SK-N-DZ (cell line): ENCODE measurements at places on chromosomes 13 and 19.

DNA sequence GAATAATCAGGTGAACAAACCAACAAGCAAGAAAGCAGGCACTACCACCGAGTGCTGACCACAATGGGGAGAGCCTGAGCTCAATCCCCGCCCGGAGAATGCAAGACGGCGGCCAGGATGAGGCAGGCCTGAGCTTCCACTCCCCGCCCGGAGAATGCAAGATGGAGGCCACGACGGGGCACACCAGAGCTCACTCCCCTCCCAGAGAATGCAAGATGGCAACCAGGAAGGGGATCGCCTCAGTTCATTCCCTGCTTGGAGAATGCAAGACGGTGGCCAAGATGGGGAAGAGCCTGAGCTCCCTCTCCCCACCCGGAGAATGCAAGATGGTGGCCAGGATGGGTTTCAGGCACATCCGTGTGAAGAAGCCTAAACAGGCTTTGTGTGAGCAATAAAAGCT lies 24.7 kb upstream of the MIER2 start:
- no peak for DNase-seq

DNA sequence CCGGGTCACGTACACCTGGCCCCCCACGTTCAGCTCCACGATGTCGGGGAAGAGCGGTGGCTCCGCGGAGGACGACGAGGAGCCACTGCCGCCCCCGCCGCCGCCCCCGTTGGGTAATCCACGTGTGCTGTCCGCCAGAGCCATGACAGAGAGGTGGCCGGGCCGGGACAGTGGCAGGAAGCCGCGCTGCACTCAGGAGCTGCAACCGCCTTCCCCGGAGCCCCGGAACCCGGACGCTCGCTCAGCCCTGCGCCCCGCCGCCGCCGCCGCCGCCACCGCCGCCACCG lies 257 bp downstream of the KCTD12 start:
- no peak for DNase-seq

DNA sequence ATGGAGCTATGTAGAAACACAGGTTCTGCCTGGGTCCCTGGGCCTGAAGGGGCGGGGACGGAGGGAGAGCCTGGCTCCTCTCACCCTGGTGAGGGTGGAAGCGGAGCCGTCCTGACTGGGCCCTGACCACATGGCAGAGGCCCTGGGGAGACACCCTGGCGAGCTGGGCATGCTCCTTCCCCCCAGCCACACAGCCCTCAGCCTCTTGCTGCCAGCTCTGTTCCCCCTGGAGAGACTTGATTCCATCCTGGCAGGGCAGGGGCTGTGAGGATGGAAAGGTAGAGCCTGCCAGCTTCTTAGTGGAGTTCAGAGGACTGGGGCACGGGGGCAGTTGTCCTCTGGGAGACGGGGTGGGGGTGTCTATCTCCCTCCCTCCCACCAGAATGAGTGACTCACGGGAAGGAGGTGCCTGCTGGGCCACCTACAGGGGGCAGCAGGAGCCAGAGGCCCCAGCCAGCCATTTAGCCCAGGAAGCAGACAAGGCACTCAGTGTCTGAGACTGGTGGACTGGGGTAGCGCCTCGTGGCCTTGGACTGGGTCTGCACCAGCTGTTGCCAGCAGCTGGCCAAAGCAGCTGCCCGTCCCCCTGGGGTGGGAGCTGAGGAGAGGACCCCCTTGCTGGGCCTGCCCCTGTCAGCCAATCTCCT lies 22.8 kb upstream of the RNF17 start:
- DNase-seq, result no peak

GRCh38 chr19:41308450-41309179 lies 1.4 kb upstream of the CCDC97 start:
- DNase-seq, result peak; percentile 79

DNA sequence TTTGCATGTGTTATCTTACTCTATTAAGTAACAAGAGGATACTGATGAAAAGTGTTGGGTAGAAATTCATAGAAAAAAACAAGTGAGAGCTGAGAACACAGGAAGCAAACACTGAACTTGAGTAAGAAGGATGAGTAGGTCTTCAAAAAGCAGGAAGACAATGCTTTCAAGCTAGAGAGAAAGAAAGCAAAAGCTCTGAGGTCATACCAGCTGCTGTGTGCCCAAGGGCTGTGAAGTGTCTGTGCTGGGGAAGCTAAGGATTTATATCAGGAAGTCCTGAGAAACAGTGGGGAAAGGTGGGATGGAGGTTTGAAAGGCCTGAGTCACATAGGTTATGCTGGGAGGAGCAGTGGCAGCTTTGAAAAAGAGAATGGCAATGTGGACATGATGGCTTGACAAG lies 145.5 kb upstream of the MAB21L1 start:
- no peak for DNase-seq

DNA sequence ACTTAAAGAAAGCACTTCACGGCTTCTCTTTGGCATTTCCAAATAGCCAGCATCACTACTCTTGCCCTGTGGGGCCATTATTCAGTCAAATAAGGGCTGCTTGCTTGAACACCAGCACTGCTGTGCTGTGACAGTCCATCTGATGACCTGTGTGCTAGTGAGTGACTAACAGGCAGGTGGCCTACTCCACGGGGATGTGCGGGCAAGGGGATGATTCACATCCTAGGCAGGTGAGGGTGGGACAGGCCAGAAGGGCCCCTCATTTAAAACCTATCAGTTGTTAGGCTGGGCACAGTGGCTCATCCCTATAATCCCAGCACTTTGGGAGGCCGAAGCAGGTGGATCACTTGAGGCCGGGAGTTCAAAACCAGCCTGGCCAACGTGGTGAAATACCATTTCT lies 8.2 kb downstream of the CCNE1 start:
- no peak for DNase-seq

DNA sequence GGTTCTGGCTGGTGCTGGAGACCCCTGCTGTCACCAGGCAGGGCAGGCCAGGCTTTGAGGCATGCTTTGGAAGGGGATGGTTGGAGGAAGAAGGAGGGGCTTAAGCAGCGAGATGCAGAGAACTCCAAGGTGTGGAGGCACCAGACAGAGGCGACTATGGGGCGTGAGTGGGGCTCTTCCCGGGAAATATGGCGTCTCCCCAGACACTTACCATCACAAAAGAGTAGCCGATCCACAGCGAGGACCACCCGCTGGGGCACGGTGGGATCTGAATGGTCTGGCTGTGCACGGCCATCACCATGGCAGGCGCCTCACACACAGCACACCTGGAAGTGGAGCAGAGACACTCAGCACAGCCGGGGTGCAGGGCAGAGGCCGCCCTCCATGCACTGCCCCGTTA lies 151.9 kb downstream of the COL4A1 start:
- DNase-seq, result no peak

DNA sequence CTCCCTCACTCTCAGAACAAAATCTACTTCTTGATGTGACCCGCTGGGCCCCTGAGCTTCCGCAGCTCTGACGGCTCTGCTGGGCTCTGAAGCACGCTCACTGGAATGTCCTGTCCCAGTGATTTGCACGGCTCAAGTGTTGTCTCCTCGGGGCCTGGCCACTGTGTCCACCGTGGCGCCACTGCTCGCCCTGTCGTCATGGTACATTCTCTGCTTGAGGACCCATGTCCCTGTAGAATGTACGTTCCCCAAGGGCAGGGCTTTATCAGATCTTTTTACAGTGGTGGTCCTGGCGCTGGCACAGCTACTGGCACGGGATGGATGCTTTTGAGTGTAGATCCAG lies 12.1 kb downstream of the KLHL26 start:
- no peak for DNase-seq

- DNase-seq, result no peak
Measured at GRCh38 chr13:31663880-31664585, 75.3 kb upstream of the RXFP2 start.

DNA sequence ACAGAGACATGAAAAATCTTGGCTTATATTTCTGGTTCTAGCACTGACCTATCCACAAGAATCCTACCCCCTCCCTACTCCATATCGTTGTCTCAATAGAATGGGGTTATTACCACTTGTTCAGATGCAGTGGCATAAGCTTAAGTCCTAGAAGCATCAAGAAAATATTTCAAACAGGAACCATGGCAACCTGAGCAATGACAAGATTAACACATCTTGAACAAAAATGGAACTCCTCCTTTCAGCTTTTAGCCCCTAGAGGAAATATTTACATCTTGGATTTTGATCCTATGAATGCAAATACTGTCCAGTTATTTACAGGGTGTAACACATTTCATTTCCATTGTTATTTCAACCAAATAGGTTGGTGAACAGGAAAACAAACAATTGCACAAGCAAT lies 46.1 kb upstream of the TSC22D1 start:
- no peak for DNase-seq

GRCh38 chr19:33771384-33772101 lies 25.1 kb upstream of the KCTD15 start:
- peak; percentile 74 for DNase-seq

DNA sequence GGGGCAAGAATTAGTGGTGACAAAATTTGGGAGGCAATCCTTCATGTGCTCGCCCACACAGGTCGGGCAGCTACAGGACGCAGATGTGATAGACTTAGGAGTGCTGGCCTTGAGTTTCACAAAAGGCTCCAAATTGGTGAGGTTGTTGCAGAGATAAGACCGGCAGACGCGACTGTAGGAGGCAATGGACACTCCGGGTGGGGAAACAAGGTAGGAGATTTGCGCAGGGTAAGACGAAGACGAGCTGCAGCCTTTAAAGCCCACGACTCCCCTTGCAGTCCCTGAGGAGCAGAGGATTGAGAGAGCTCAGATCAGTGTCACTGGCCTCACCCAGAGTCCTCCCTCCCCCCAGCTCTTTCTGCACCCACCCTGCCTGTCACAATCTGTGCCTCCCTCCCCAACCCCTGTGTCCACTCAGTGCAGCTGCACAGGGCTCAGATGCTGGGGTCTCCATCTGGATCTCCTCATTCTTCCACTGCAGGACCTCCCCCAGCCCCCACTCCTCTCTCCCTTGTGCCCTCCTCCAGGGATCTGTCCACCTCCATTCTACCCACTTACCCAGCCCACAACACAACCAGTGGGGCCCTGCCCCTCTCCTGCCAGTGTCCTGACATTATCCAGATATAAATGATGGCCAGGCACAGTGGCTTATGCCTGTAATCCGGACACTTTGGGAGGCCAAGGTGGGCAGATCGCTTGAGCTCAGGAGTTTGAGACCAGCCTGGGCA lies 6.3 kb downstream of the LYPD4 start:
- DNase-seq, result no peak

- DNase-seq, result no peak
Measured at GRCh38 chr19:51075998-51076397, 6.7 kb downstream of the KLK14 start.

GRCh38 chr19:50000841-50001557 lies 24.2 kb downstream of the VRK3 start:
- no peak for DNase-seq

DNA sequence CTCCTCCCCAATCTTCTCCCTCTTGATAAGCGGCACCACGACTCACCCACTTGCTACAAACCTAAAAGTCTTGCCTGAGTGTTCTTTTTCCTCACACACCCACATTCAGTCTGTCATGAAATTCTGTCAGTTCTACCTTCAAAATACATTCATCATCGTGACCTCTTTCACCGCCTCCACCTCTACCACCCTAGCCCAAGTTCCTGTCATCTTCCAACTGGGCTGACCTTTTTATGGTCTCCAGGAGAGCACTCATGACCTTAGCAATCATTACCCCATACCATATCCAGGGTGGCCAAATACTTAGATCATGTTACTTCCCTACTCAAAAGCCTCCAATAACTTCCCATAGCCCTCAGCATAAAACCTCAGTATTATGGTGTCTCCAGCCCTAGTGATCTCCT lies 110.4 kb upstream of the TSC22D1 start:
- no peak for DNase-seq

DNA sequence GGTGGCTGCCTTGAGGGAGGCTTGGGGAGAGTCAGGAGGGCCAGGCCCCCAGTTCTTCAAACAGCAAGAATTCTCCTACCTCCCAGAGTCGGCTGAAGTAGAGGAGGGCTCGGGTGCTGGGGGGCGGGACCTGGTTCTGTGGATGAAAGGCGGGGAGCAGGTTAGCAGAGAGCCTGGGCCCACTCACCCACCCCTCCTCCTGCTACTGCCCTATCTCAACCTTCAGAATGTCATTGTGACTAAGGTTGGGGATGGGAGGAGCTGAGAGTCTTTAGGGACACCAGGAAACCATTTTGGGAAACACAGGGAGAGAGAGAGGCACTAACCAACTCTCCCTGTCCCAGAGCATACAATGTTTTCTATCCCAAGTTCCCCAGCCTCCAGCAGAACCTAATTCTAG lies 10.7 kb downstream of the DMKN start:
- DNase-seq, result no peak

- no peak for DNase-seq
Measured at GRCh38 chr19:29945433-29945832, 3.4 kb downstream of the URI1 start.

- DNase-seq, result no peak
Measured at GRCh38 chr13:40453351-40454021, 213.0 kb downstream of the FOXO1 start.

DNA sequence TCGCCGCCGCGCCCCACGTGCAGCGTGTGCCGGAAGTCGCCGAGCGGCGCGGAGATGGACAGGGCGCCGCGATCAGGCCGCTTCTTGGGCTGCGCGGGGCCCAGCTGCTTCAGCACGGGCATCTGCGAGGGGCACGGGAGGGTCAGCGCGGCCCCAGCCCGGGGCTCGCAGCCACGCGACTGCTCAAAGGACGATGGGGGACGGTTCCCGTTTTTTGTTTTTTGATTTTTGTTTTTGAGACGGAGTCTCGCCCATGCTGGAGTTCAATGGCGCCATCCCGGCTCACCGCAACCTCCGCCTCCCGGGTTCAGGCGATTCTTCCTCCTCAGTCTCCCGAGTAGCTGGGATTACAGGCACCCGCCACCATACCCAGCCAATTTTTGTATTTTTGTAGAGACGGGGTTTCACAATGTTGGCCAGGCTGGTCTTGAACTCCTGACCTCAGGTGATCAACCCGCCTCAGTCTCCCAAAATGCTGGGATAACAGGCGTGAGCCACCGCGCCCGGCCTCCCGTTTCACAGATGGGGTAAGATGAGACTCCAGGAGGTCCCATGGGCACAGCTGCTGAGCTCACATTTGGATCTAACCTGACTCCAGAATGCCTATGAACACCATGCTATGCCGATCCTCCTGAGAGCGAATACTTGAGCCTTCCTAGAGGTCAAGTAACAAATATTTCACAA lies 2.0 kb upstream of the LENG9 start:
- no peak for DNase-seq

DNA sequence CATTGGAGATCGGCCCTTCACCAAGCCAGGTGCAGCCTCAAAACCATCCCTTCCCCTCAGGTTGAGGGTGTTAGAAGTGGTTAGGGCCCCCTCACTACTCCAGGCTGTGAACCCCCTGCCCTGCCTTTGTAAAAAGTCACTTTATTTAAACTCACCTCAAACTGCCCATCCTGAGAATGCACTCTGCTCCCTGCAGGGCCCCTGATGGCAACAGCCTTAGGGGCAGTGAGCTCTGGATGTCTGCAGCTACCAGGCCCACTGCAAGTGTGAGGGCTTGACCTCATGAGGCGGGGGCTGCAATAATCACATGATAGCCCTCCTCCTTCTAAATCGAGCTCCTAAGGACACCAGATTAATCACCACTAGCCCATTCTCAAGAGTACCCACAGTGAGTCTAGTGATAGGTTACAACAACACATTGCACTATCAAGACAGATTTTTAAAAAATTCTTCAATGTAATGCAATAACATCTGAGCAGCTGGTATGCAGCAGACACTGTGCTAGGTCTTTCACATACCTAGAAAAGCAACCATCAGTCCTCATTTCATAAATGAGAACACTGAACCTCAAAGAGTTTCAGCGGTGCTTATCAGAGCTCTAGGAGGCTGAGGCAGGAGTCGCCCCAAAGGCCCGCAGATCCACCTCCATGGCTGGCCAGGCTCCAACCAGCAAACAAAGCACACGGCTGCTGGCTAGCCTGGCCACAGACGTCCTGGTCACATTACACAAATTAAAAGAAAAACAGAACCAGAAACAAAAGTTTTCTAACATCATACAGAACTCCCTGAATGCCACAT lies 26.0 kb downstream of the SLC7A1 start:
- DNase-seq, result no peak
